ENCODE measurements at places on chromosomes 6 and 20.

DNA sequence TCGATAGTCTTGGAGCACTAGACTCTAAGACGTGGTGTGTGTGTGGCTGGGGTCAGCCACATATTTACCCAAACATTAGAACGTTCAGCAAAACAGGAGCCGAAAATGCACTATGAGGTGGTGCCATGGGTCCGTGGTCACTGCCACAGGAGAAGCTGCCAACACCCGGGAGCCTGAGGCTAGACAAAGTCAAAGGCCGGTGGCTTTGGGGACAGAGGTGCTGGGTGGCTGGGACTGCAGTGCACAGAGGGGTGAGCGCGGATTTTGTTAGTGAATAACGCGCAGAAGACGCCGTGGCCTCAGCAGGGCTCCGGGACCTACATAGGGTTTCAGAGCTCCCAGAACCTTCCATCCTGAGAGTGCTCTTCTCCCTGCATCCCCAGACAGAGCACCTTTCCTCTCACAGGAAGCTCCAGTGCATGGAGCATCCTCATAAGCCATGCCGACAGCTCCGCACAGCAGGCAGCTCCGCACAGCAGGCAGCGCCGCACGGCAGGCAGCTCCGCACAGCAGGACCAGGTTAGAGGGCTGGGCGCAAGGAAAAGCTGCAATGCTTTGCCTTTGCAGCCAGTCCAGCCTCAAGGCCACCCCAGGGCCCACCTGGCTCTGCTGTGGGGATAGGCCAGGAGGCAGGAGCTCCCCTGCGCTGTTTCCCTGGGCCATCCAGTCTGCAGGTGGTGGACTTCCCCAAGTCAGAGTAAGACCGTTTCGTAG lies 304.1 kb downstream of the TAF4 start:
- DNase-seq = no peak

GRCh38 chr6:52491203-52492069 lies 71.3 kb downstream of the EFHC1 start:
- no peak for DNase-seq

DNA sequence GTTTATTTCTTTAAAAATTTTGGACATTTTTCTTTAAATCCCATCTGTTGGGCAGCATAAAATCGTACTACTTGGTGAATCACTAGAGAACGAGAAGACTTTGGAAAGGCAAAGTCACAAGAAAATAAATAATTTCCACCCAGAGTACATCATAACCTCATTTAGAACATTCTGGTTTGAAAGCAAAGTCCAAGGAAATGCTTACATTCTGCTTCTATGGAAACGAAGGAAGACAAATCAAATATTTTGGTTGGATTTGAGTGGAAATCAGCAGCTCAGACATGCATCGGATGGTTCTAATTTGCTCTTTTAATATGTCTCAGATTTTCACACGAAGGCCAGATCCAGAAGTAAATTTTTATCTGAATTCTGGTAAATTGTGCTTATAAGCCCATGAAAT lies 60.7 kb upstream of the LTV1 start:
- no peak for DNase-seq

GRCh38 chr6:44044154-44044539 lies 83.1 kb downstream of the MRPL14 start:
- DNase-seq = no peak

DNA sequence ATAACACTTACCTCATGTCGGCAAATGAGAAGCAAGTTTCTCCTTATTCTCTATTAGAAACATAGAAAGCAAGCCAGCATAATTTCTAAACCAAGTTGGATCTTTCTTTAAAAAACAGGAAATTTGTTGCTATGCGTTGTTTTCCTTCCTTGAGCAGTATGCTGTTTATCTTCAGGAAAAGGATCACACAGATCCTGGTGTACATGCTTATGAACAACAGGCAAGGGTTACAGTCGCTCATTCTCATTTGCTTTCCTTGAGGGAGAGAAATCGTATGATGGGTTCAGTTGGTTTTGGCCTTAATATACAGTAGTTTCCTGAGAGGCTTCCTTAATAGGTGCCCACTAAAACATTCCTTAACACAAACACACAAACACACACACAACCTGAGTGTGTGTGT lies 118.8 kb downstream of the FYN start:
- DNase-seq = no peak

GRCh38 chr6:139759086-139759485 lies 384.6 kb upstream of the CITED2 start:
- DNase-seq = no peak

DNA sequence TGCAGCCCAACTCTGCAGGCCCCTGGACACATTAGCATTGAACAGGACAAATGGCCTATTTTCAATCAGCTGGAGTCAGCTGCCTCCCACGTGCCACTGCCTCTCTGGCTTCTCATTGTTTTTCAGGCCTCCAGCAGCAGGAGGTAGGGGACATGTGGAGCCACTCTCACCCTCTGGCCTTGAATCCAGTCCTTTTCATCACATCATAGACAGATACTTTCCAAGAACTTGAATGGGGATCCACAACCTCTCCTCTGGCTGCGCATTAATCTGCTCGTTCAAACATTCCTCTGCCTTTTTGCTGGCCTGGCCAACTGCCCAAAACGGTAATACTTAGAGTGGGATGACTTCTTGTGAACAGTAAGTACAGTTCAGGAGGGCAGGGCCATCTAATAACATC lies 592.3 kb downstream of the PKHD1 start:
- peak; percentile 27 for DNase-seq

DNA sequence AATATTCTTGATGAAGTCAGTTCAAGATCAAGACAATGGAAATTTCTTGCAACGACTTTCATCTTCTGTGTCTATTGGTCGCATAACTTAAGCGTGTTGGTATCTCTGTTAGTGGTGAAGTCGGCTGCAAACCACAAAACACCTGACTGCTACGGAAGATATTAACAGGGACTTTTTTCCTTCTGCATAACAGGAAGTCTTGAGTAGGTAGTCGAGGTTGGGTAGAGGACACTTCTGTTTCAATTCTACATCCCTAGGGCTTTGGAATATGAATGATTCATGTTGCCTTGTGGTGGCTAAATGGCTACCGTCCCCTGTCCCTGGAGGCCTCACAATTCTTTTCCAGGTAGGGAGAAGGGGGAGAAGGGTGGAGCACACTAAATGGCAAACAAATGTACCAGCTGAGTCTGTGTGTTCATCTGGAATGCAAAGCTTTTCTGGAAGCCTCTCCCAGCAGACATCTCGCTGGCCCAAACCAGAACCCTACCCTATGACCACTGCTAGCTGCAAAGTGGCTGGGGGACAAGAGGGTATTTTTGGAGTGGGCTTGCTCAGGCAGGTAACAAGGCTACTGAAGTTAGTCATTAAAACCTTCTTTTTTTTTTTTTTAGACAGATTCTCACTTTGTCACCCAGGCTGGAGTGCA lies 34.6 kb upstream of the NKX2-2 start:
- DNase-seq = no peak

DNA sequence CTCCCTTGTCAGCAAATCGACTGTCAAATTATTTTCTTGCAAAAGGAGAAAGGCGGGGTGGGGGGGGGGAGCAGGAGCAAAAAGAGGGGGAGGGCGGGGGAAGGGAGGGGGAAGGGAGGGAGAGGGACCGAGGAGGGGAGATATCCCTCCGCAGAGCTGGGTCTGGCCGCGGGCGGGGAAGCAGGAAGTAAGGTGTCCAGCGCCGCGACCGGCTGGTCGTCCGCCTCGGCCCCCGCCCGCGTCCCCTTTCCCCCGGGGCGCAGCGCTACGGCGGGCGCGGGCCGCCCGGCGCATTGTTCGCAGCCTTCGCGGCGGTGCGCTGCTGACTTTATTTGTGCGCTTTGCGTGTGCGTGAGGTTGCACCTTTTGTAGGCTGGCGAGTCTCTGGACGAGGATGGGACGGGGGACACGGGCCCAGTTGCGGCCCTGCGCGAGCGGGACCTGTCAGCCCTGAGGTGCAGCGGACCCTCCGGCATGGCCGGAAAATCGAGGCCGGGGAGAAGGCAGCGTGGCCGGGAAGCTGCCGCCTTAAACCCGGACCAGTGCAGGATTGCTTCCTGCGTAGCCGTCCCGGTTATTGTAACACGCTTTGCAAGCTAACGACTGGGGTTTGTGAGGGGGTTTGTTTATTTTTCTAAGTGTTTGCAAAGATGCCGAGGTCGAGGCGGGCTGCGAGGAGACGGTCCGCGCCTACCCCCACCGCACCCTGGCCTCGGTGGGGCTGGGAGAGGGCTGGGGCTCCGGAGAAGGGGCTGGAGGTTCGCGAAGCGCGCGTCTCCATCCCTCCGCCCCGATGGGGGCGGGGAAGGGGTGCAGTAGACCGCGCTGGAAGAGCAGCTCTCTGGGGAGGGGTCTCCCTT lies 675 bp upstream of the TRERF1 start:
- DNase-seq = peak; percentile 94

- no peak for DNase-seq
These were observed 2.2 kb downstream of the PSORS1C1 start for GRCh38 chr6:31116661-31117385.

DNA sequence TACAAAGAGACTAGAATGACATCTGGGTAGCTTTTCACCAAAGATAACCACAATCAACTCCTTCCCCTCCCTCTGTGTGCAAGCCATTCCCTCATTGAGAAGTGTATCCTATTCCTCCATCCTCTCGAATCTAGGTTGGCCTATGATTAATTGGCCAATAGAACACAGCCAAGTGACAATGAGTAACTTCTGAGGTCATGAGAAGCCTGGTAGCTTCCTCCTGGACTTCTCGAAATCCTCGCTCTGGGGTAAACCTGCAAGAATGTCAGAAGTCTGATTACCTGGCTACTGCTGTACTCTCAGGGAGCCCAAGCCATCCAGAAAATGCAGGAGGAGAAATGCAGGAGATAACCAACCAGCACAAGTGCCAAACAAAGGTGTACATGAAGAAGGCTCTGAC lies 13.1 kb downstream of the ARHGAP18 start:
- DNase-seq = no peak

GRCh38 chr20:35939264-35939663 lies 15.0 kb downstream of the SCAND1 start:
- no peak for DNase-seq

- no peak for DNase-seq
These were observed 91.2 kb upstream of the GLP1R start for GRCh38 chr6:38957426-38957825.

GRCh38 chr6:109237077-109237985 lies 142.0 kb downstream of the CEP57L1 start:
- no peak for DNase-seq

DNA sequence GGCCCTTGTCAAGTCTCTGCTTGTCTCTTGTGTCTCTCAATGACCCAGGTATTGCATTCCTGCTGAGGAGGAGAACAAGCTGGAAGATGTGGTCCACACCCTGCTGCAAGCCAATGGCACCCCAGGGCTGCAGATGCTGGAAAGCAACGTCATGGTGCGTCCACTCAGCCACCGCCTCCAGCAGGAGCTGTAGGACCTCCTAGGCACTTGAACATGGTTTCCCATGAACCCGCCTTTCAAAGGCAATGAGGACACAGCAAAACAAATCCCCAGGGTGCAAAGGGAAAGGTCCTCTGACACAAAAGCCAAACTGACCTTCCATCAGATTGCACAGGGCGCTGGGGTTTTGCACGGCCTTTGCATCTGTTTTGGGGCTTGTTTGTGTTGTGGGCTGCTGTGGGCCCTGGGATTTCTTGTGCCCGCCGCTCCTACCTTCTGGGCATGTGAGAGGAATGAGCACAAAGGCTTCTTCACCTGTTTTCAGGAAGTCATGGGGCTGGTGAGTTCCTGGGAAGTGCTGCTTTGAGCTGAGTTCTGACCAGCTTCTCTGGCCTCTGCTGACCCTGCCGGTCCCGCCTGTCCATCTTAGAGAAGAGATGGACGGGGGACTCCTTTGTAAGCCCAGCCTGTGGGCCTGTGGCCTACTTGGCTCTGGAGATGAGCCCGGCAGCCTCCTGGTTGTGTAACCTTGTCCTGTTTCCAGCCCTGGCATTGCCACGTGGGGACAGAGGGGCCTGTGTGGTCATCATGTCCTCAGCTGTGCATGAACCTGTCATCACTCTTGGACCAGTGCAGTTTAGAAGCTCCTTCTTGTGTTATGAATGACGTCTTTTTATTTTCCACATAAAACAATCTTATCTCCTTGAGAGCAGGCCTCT lies 151.3 kb downstream of the DTNBP1 start:
- DNase-seq = no peak

GRCh38 chr6:170203212-170203611 lies 87.7 kb downstream of the DLL1 start:
- no peak for DNase-seq

DNA sequence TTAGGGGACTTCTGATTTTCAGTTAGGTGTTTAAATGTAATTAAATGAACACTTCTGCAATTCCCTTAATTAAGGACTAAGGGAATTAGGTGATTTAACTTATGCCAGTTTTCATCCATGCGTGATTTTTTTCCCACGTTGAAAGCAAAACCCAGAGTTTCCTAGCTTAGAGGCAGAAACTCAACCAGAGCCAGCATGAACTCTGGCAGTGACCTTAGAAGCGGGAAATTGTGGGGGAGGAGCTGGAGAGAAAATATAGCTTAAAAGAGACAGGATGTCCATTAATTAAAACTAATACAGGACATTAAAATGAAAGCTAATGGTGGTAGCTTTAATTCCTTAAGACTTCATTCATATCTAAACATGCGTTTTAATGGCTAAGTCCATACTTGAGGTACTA lies 41.6 kb downstream of the IYD start:
- DNase-seq = no peak

DNA sequence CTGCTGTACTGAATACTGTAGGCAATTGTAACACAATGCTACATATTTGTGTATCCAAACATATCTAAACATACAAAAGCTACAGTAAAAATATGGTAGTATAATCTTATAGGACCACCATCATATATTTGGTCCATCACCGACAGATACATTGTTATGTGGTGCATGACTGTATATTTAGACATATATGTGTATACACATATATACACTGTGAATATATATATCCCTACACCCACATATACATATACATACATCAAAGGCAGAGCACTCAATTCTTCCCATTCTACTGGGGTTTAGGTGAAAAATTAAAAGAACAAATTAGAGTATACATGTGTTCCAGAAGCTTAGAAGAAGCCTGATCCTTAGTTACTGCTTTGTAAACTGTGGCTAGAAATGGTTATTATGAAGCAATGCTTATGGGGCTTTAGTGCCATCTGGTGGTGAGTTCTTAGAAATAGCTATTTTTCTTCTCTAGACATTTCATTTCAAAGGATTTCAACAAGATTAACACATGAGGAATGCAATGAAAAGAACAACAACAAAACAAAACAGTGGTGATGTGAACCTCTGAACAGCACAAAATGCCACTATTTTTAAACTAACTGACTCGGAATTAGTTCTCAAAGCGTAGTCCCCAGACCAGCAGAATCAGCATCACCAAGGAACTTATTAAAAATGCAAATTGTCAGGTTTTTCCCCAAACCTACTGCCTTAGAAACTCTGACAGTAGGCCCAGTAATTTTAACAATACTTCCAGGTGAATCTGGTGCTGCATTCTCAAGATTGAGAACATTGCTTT lies 38.0 kb downstream of the PKHD1 start:
- peak; percentile 79 for DNase-seq

DNA sequence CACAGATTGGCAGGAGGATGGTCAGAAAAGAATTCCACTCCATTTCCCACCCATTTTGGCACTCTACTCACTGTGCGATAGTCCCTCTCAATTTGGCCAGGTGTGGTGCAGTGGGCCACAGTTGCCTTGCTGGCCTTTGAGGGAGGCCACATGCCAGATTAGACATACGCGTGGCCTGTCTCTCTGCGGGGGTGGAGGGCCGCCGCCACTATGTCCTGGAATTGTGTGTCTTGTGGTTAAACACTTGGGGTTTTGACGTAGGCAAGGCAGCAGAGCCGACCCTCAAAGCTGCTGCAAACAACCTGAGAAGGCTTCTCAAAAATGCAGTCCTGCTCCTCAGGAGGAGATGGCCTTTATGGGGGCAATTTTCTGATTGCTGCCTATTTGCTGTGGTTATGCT lies 4.9 kb upstream of the DAAM2 start:
- DNase-seq = no peak

GRCh38 chr20:58894652-58895447 lies 42.3 kb downstream of the GNAS start:
- no peak for DNase-seq
